ENCODE measurements at places on chromosomes 13 and 19.

- no peak for DNase-seq
These were observed 538 bp downstream of the LSM4 start for GRCh38 chr19:18322318-18322758.

DNA sequence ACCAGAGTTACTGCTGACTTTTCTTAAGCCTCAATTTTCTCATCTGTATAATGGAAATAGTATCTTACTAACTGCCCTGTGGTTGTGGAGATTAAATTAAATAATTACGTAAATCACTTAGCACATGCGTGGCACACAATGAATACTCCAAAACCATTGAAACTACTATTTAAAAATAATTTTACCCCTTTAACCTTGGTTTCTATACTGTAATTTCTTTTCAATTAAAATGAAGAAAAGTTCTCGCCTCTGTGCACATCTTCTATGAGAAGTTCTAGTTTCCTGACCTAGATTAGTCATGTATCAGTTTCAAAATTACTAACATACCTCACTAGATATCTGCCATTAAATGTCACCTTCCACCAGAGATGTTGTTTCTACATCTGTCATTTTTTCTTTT lies 5.7 kb downstream of the SLITRK1 start:
- DNase-seq: no peak

DNA sequence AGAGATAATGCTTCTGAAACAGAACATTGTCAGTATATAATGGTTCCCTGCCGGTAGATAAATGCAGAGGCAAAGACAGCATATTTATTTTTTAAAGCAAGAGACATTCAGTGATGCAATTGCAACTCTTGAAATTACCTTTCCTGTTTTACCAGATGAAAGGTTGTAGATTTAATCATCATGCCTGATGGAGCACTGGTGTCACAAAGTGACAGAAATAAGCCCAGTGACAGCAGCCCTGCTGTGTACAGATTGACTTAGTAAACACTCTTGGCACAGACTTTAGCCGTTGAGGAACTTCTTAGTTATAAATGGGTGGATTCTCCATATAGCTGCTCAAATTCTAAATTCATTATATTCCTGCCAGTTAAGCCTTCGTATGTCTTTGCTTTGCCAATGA lies 172.5 kb downstream of the ITGBL1 start:
- no peak for DNase-seq

DNA sequence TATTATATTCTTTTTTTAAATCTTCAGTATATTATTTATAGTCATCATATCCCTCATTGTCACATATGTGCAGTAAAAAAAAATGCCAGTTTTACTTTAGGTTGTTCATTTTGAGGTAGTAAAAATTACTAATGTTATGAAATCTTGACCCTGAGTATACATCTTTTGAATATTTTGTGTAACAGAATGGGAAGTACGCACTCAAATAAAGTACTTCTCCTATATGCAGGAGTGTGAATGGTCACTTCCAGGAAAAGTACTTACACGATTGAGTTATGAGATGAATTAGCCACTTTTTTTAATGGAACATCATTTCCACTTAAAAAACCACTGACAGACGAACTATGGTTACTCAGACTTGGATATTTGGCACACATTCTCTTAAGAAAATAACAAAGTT lies 58.5 kb downstream of the C13orf42 start:
- DNase-seq: no peak

- no peak for DNase-seq
These were observed 2.2 kb downstream of the DCUN1D2 start for GRCh38 chr13:113488283-113488682.

DNA sequence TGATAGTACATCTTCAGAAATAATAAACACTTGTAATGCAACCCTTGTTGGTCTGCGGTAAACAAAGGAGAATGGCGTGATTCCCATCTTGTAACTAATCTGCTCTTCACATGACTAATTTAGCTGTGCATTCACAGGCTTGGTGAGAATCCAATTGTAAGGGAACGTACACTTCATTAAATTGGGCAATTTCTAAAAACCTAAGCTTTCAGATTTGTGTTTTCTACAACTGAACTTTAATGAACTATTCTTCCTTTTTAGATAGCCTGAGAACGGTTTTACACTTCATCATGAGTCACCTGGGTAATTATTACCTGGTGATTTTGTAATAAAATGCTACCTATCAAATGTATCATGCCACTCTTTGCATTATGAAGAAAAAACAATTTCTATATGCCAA lies 306.9 kb downstream of the KLF5 start:
- DNase-seq: no peak

GRCh38 chr19:14786421-14786851 lies 8.1 kb upstream of the ADGRE2 start:
- DNase-seq: no peak

GRCh38 chr13:51034906-51035305 lies 76.2 kb downstream of the C13orf42 start:
- no peak for DNase-seq

DNA sequence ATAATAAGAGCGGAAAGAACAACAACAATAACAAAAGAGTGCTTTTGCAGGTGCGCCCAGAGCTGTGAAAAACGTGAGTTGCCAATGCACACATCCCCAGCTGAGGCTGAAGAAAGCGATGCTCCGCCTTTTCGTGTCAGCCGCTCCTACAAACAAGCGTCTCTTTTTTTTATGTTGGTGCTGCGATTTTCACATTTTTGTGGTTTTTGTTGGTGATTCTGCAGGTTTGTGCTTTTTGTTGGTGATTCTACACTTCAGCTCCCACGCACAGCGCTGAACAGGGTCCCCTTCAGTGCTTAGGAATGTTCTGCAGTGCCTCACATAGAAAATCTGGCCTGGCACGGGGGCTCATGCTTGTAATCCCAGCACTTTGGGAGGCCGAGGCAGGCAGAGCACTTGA lies 7.3 kb upstream of the SBK3 start:
- no peak for DNase-seq

- peak; percentile 6 for DNase-seq
These were observed 29.4 kb upstream of the PTPRS start for GRCh38 chr19:5369962-5370367.

DNA sequence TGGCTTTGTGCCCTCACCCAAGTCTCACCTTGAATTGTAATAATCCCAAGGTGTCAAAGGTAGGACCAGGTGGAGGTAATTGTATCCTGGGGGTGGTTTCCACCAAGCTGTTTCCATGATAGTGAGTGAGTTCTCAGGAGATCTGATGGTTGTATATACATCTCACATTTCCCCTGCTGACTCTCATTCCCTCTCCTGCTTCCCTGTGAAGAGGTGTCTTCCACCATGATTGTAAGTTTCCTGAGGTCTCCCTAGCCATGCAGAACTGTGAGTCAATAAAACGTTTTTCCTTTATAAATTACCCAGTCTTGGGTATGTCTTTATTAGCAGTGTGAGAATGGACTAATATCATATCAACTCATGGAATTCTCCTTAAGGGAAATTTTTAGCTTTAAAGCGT lies 302.6 kb downstream of the LIG4 start:
- no peak for DNase-seq

- no peak for DNase-seq
These were observed 4.7 kb upstream of the SHKBP1 start for GRCh38 chr19:40571831-40572495.

- DNase-seq: no peak
These were observed 1.9 kb upstream of the VASP start for GRCh38 chr19:45505151-45505995.

DNA sequence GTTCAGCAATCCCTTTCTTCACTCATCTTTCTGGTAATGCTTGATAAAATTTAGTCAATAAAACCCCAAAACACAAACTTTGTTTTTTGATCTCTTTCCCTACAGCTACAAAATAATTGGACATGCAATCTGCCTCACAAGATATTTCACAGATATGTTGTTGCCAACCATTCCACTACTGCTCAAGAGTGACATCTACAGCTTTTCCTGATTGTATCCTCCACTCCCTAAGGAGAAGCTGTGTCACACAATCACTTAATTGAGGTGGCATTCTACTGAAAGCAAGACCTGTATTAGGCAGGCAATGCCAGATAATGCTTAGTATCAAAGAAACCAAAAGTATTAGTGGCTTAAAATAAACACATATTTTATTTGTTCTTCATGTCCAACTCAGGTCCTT lies 1646.2 kb upstream of the SPRY2 start:
- no peak for DNase-seq

DNA sequence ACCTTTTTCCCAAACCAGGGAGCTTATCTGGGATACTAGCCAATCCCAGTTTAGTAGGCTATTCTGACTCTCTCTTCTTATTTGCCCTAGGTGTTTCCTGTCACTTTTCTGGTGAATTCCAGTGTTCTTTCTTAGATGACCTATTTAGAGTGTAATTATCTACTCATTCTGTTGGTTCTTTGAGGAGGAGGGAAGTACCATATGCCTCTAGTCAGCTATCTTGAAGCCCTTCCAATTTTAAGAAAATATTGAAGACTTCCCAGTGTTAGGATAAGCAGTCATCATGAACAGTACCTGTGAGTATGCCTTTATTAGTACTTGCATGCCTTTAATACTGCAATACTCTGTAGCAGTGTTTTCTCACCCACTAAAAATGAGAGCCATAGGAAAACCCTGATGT lies 724.3 kb upstream of the SLITRK1 start:
- DNase-seq: no peak

DNA sequence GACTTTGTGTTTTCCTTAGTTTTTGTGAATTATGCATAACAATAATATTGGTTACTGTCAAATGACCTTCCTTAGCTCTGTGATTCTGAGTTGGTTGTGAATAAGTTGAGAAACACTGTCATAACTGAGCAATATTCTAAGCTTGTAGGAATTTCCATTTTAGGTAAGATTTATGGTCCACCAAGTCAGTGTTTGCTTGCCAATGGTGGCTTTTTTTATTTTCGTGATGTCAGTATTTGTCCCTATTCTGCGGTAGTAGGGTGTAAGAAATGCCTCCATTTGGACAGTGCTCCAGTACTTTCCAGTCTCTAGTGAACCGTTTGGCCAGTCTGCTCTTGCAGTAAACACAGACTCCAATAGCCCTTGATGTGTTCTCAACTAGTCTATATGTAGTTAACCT lies 94.7 kb downstream of the FRY start:
- no peak for DNase-seq

- DNase-seq: no peak
These were observed 77.6 kb upstream of the STARD13 start for GRCh38 chr13:33362986-33363727.

DNA sequence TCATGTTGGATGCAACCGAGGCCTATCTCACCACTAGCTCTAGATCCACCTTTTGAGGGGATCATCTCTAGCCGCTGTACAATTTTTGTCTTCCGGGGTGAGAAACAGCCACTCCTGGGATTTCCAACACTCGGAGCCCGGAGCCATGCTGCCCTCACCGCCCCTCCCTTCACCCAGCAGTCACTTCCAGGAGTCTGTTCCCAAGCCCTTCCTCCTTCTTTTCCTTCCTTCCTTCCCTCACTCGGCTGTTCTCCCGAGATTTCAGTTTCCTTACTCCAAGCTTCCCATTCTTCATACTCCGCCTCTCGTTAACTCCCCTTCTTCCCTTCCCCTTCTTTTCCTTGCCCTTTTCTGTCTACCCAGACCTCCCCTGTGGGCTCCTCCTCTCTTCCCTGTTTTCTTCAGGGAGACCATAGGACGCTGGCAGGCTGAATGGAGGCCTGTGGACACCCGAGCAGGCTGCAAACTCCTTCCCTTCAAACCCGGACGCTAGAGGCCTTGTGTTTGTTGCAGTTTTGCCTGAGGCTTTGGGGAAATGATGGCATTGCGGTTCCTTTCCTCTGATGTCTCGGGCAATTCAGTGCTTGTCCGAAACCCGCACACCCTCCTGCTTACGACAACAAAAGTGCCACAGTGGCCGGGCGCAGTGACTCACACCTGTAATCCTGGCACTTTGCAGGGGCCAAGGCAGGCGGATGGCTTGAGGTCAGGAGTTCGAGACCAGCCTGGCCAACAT lies 96.0 kb downstream of the CAB39L start:
- no peak for DNase-seq

- no peak for DNase-seq
These were observed 8.0 kb downstream of the VSIG10L start for GRCh38 chr19:51333836-51334460.

DNA sequence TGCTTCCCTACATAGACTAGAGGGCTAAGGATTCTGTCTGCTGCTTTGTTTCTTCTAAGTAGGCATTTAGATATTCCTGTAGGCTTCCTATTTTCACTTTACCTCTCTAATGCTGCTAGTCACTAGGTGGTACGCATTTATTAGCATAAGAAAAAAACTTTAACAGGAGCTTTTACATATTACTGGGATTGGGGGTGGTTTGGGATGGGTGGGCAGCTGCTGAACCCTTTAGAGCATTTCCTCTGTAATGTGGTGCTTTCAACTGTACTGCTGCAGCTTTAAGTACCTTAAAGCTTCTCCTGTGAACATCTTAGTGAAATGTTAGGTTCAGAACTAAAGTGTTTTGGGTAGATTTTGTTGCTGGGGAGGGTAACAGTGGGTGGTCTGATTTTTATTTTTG lies 92.6 kb downstream of the ZNF486 start:
- no peak for DNase-seq

- no peak for DNase-seq
These were observed 5.0 kb upstream of the GRIN3B start for GRCh38 chr19:995051-995827.

- DNase-seq: no peak
These were observed 2.3 kb downstream of the ATP11A start for GRCh38 chr13:112692104-112692503.

- no peak for DNase-seq
These were observed 1346.0 kb upstream of the SPRY2 start for GRCh38 chr13:81686877-81687276.

- no peak for DNase-seq
These were observed 55.5 kb upstream of the URI1 start for GRCh38 chr19:29886586-29886985.

DNA sequence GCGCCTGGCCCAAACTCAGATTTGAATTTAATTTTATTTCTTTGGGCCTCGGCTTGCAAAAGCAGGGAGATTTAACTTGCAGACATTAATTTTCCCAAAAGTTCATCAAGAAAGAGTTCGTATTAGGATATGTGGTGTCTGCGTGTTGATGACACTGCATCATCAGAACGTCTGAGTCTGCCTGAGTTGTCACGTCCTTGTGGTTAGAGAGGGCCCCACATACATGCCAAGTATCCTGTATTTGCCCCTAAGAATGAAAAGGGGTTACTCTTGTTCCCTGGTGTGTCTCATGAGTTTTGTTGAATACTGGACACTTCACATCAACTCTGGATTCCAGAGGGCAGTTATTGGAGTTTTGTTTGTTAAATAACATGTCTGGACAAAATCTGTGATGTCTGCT lies 5.6 kb upstream of the TEX29 start:
- DNase-seq: no peak

DNA sequence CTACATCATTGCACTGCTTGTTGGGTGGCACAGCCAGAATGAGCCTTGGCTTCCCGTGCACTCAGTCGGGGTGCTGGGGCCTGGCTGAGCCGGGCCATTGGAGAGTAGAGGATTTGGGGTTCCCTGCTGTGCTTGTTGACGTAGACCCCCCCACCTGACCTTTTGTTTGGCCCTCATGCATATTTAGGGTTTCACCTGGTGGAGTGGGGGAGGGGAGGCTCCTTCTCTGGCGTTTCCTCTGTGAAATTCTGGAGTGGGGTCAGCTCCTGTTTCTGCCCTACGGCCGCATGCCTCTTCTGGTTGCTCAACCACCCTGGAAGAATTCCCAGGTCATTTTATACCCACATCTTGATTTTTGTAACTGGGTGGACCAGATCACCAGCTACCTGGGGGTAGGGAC lies 82.8 kb downstream of the SIPA1L3 start:
- DNase-seq: no peak
